Stimulated activated CD8-positive, alpha-beta memory T cell treated with anti-CD3 and anti-CD28 coated beads, Interleukin-7, amount 100 ng/mL, for 48 hours (primary cell): ENCODE measurements at places on chromosomes 5 and 9.

DNA sequence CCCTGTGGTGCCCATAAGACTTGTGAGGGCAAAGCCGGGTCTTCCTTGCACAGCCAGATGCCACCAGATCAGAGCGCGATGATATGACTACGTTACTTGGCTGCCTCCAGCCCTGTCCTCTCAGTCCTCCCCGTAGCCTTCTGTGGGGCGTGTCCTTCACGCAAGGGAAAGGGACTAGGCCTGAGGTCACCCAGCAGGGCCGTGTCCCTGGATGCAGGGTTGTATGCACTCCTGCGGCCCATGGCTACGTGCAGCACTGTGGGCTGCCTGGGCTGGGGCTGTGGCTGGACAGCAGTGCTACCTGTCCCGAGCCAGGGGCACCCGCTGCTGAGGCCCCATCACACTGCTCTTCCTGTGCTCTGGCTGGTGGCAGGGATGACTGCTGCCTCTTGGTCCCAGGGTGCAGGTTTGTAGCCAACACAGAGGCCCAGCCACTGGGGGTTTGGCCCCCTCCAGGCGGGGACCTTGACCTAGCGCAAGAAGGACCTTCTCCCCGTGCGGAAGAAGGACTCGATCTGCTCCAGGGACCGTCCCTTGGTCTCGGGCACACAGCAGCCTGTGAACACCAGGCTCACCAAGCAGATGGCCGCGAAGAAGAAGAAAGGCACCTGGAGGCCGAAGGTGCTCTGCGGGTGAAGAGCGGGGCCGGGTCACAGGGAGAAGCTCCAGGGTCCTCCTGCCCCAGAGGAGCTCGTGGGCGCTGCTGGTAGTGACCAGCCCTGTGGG lies 7.2 kb downstream of the SLC2A6 start:
- no peak for DNase-seq

DNA sequence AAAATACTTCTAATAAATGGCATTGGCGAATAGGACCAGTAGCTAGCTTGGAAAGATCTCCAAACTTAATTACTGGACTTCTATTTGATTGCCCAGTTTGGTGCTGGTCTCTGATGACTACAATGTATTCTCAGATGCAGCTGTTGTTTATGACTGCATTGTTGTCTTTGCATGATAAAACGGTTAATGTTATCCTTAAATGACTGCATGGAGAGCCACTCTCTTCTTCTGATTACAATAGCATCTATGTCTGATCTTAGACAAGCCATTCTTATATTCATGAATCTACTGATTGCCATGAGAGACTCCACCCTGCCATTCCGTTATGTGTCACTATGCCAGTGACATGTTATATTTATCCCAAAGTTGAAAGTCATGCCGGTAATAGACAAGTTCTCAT lies 42.9 kb upstream of the ERBIN start:
- DNase-seq = no peak

DNA sequence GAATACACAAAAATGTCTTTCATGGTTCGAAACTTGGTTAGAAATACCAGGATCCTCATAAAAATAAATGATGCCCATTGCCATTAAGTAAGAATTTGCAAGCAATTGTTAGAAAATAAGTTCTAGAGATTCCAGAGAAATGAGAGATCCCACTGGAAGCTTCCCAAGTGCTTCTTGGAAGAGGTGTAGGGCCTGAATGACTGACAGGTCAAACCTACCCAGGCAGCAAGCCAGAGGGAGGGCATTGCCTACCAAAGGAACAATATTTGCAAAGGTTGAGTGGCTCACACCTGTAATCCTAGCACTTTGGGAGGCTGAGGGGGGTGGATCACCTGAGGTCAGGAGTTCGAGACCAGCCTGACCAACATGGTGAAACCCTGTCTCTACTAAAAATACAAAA lies 777.0 kb upstream of the WWC1 start:
- DNase-seq = no peak

DNA sequence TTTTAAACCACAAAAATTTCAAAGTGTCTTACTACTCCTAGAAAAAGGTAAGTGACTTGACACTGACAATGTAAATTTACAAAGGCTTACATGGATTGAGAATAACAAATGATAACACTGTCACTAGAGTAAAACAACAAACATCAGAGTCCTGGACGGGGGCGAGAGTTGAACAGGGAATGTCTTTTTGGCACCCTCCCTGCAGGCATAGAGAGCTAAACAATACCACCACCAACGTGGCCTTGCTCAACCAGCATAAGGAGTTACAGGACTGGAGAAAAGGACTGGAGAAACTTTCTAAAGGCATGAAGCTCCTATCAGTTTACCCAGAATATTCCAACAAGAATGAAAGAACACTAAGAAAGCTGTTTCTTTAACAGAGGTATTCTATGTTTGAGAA lies 55.3 kb downstream of the PTBP3 start:
- no peak for DNase-seq

GRCh38 chr5:8710426-8710930 lies 835.4 kb downstream of the SEMA5A start:
- no peak for DNase-seq

DNA sequence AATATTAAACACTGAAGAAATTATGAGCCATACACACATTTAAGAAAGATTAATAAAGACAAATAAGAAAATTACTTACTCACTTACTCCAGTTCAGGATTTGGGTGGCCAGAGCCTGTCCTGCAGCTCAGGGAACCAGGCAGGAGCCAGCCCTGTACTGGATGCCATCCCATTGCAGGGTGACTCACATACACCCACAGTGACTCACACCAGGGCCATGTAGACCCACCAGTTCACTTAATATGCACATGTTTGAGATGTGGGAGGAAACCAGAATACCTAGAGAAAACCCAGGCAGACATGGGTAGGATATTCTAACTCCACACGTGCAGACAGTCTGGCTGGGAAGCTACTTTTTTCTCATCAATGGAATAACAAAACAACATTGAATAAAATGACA lies 49.6 kb upstream of the ADRB2 start:
- no peak for DNase-seq

DNA sequence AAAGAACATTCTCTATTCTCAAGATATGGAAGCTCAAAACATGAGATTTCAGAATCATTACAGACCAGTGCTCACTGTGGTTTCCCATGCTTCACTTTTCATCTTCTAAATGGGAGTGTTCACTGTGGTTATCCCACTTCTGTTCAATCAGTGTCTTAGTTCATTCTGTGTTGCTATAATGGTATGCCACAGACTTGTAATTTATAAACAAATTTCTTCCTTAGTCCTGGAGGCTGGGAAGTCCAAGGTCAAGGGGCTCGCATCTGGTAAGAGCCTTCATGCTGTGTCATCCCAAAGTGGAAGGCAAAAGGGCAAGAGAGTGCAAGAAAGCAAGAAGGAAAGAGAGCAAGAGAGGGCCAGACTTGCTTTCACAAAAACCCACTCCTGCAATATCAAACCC lies 146.3 kb downstream of the TTC39B start:
- no peak for DNase-seq

DNA sequence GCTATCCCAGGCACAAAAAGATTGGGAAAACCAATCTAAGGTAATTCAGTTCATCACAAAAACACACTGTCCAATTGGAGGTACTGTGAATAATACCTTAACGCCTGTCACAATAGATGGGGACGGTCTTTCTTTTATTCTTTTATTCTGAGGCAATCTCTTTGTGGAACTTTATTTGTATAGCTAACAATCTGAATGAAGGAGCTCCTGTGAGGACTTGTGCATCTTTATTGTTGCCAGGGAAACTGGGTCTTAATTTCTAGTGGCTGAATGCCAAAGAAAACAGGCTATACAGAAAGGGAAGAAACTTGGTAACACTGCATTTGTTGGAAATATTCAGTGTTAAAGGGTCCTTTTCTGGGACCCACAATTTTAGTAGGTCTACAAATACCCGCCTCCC lies 546.9 kb upstream of the C9orf72 start:
- DNase-seq = no peak

- no peak for DNase-seq
Observed at GRCh38 chr9:120331913-120332312, 248.1 kb downstream of the CDK5RAP2 start.

DNA sequence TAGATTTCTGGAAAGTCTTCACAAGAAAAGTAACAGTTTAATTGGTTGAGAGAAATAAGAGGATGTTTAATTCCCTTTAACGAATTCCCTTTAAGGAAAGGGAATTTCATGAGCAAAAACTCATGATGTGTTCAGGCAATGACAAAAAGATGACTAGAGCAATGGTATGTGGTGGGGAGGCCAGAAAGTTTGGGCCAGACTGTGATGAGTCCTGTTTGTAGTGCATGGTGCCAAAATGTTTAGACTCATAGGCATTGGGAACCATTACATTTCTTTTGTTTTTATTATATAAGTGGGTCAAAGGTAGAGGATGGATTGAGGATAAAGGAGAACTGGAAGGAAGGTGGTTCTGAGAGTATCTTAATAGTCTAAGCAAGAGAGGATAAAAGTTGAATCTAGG lies 10.9 kb downstream of the CNTRL start:
- no peak for DNase-seq

DNA sequence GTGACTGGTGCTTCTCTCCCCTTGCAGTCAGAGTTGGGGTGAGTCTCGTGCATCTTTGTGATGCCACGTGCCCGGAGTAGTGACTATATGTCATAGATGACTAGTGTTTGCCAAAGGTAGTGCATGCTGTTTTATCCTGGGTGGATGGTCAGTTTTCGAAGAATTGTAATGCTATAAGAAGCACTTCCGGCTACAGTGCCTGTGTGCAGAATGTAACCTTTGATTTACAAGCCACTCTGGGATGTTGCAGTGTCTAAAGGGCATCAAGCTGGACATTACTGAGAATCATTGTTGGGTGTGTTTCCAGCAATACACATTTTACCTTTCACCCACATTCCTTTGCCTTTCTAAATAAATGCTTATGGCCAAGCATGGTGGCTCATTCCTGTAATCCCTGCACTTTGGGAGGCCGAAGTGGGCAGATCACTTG lies 16.7 kb downstream of the MVB12B start:
- DNase-seq = no peak

DNA sequence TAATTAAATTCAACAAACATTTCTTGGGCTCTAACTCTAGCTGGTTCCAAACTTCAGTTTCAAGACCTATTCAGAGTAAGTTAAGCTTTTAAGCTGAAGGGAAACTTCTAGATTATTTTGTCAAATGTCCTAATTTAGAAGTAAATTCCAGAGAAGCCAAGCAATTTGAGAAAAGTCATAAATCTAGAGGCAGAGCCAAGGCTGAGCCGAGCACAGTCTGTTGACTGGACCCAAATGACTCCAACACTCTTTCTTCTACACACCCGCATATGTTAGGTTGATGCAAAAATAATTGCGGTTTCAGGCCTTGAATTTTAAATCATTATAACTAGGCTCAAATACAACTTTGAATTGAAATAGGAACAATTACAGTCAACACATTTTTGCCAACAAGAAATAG lies 319.7 kb downstream of the NFIB start:
- no peak for DNase-seq

DNA sequence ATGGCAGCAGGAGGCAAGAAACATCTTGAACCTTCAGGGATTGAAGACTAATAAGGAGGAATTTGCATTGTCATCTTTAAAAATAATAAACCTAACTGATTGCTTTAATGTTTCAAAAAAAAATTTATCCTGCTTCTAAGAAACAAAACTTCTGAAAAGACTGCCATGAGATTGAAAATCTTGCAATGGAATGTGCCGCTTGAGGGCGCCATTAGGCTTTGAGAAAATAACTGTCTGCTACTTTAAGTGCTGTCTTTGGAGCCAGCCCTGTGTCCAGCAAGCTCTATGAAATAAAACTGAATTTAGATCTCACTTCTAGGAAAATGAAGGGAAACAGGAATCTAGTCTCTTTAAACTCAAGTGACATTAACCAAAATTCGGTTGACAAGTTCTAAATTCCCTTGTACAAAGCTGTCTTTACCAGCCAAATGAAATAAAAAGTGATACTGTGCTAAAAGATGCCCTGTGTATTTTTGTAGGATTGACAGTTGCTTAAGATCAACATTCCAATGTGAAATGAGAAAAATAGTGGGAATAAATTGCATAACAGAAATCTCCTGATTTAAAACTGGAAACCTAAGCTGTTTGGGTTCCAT lies 79.4 kb downstream of the ESM1 start:
- DNase-seq = no peak

DNA sequence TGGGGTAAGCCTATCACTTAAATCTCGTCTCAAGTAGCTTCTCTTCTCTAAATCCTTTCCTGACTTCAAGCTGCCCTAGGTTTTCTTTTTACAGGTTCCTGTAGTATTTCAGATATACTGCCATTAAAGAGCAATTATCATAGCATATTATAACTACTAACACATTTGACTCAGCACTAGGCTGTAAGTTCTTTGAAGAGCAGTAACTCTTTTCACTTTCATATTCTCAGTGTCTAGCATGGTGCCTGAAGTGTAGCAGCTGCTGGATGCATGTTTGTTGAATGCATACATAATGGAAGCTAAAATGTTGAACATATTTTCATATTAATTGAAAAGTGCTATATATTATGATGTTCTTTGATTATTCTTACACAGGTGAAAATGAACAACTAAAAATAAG lies 22.5 kb downstream of the CCDC152 start:
- DNase-seq = no peak

DNA sequence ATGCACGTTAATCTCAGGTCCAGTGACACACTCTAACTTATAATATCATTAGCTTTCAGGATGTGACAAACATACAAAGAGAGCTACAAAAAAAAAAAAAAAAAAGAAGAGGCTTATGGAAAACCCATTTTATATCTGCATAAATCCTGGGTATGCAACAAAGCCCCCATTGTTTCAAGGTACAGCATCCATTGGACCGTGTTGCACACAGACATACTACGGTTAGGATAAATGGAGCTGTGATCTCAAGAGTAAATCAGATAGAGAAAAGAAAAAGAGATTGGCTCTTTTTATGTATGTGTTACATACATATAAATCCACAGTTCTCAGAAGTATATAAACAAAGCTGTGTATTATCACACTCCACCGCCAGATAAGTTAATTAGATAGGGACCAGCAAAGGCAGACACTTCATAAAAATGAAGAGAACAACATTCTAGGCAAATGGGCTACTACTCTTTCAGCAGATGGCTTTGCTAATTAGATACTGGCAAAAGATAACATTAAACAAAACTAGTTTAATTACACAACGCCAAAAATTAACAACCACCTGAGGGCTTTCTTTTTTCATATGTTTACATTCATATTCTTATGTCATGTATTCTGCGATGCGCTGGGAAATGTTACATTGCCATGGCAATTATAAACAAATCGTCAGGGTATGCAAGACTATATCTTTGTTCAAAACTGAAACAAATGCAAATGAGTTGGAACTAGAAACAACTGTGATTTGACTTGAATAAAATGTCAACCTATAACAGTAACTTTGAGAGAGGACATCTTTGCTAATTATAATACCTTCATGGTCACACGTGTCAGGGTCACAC lies 304.2 kb downstream of the SEMA5A start:
- DNase-seq = no peak

- no peak for DNase-seq
Observed at GRCh38 chr9:123353984-123354591, 1.9 kb upstream of the CRB2 start.

DNA sequence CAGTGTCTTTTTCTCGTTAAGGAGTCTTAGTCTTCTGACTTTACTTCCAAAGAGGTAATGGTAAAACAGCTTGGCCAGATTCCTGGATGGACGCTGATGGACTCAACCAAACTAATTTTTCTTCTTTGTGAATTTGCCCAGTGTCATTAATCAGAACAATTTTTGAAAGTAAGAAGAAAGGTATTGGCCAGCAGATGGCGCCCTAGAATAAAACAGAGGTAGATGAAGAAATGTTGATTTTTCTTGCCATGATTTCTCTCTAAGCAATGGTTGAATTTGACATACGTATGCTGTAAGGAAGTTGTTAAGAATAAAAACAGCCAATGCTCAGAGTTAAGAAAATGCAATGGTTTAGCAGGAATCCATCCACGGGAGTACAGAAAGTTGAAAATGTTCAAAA lies 500.0 kb downstream of the DIRAS2 start:
- no peak for DNase-seq
